ENCODE measurements at places on chromosomes 16 and 17.

DNA sequence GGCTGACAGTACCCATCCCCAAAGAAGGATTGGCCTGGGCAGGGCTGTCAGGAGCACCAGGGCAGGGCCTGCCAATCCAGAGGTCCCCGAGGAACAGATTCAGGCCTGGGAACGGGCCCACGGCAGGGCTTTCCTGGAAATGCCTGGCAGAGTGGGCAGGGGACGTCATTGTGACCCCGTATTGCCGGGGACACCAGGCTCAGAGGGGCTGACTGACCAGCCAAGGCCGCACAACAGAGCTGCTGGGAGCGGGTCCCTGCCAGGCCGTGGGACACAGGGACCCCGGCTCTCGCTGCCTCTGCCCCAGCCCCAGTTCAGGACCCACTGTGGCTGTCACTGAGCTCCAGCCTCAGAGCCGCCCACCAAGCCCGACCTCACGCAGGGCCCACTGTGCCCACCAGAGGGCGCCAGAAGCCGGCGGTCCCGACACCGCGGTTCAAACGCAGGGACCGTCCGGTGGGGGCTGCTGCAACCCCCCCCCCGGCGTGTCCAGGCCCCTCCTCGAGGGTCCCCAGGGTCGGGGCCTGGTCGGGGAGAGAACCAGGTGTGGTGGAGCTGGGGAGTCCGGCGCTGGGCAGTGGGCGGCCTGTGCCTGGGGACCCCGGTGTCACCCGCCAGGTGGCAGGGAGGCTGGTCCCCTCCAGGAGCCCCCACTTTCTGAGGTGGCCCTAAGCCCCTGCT lies 15.2 kb upstream of the SSTR5 start:
- DNase-seq: no peak

DNA sequence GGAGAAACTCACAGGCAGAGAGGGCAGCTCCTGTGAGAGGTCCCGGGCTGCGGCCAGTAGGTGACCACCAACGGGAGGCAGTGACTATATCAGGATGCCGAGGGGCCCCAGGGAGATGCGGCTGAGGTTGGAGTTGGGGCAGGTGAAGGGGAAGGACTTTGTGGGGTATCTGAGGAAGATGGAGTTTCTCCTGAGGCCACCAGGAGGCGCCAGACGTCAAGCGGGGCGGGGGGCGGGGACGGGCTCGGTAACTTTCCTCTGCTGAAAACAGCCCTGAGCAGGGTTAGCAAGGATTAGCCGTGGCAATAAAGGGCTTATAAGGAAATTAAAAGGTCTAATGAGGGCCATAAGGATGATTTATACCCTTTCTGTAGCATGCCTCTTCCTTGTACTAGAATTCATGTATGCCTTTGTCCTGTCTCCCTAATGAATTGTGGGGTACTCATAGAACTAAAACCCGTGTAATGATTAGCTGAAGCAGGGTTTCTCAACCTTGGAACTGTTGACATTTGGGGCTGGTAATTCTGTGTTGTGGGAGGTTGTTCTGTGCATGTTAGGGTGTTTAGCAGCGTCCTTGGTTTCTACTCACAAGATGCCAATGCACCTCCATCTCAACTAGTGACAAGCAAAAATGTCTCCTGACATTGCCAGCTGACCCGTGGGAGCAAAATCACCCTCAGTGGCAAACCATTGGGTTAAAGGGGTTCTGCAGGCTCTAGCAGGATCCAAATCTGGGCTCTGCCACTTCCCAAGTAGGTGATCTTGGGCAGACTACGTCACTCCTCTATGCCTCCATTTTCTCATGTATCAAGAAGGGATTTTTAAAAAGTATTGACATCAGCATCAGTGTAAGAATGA lies 74.8 kb upstream of the GRIN2A start:
- DNase-seq: no peak

DNA sequence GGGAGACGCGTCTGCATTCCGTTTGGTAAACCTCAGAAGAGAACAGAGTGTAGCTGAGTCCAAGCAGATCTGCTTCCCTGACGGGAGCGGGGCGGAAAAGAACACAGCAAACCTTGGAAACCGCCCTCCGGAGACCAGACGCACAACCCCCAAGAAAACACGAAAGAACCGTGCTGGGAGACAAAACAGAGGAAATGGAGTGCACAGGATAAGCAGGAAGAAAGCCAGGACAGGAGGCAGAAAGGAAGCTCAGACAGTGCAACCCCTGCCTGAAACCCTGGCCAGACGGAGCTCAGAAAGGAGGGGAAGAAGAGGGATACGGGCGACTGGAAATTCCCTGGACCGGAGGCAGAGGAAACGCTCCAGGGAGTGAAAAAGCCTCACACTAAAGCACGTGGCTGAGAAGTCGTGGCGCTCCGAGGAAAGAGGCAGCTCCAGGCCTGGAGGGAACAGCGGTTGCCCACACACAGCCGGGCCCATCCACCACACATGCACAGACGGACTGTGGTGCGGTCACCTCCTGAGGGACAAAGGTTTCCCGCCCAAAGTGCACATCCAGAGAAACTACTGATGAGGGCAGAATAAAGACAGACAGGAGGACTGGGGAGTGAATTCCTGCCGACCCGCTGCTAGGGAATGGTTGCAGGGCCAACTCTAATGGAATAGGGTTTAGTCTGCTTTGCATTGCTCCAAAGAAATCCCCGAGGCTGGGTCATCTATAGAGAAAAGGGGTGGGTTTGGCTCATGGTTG lies 10.2 kb downstream of the DPEP1 start:
- no peak for DNase-seq

DNA sequence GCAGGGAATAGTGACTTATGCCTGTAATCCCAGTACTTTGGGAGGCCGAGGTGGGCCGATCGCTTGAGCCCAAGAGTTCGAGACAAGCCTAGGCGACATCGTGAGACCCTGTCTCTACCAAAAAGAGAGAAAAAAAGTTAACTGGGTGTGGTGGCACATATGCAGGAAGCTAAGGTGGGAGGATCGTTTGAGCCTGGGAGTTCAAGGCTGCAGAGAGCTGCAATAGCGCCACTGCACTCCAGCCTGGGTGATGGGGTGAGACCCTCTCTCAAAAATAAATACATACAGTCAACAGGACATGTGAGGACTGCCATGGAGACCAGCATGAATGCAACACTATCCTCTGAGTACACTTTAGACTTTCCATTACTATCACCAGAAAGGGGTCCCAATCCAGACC lies 15.4 kb upstream of the ST6GALNAC2 start:
- DNase-seq: no peak

- DNase-seq: no peak
Observed at GRCh38 chr16:87580855-87581261, 21.4 kb upstream of the JPH3 start.

GRCh38 chr17:52235516-52235915 lies 77.0 kb upstream of the CA10 start:
- DNase-seq: peak; percentile 6

- DNase-seq: peak; percentile 16
Observed at GRCh38 chr17:80959330-80960036, 32.2 kb upstream of the CHMP6 start.

Measured in nucleus accumbens (tissue), 56 donors.